ENCODE measurements at places on chromosomes 7 and 10. TPM values are rescaled to one million over a fixed set of nuclear protein-coding genes. Genes with fewer than 3 reads are reported as not detected.

DNA sequence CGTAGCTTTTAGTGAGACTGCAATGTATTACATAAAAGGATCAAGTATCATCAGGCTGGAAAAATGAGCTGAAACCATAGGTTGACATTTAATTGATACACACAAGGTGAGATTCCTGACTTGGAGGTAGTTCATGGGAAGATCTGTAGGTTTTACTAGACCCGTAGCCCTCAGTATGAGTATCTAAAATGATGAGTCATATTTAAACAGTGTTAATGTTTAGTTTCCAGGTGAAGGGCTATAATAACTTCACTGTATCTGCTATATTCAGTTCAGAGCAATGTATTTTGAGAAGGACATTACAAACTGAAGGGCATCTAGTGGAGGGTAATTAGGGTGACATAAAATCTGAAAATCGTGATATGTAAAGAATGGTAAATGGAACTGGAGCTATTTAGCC is 35.0 kb downstream of the ENTPD1 start:
- no peak for DNase-seq

GRCh38 chr7:128887169-128888038 is 23.1 kb downstream of the KCP start:
- DNase-seq: no peak

DNA sequence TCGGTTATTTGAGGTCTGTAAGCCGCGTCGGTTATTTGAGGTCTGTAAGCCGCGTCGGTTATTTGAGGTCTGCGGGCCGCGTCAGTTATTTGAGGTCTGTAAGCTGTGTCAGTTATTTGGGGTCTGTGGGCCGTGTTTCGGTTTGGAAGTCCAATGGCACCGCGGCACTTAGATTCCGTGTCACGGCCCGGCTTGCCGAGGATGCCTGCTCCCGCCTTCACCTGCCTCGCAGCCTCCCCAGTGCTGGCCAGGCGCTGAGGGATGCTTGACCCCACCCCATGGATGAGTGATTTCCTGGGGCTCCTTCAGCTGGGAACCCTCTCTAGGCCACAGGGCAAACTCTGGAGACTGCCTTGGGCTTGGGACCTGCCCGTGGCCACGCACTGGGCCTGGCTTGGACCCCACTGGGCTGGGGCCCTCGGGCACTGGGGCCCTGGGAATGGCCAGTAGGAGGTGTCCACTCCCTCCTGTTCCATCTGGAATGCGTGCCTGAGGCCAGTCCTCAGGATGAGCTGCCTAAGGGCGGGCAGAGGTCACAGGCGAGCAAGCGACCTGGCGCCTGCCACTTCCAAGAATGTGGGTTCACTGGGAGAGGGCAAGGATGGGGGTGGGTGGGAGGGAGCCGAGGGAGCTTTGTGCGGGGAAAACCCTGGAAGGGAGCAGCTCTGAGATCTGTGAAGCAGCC is 25.6 kb downstream of the ADGRA1 start:
- DNase-seq: no peak

Gene TWIST1
- 8.9 TPM for total RNA-seq

DNA sequence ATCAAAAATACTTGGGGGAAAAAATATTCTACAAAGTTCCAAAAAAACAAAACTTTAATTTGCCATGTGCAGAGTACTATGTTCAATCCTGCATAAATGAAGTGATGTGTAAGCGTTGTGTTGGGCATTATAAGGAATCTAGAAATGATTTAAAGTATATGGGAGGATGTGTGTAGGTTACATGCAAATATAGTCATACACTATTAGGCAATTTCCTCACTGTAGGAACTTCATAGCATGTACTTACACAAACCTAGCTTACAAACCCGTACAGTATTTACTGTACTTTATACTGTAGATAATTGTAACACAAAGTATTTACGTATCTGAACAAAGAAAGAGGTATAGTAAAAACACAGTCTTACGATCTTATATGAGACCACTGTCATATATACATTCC is 72.3 kb downstream of the NRBF2 start:
- no peak for DNase-seq

DNA sequence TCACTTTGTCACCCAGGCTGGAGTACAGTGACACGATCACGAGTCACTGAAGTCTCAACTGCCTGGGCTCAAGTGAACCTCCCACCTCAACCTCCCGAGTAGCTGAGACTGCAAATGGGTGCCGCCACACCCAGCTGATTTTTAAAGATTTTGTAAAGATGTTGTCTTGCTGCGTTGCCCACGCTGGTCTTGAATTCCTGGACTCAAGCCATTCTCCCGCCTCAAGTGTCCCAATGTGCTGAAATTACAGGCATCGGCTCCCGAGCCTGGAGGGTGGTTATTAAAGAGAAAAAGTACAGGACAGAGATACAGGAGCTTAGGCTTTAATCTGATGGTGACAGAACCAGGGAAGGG is 55.1 kb downstream of the KCTD7 start:
- no peak for DNase-seq

- no peak for DNase-seq
These were observed 112.1 kb downstream of the PRKG1 start for GRCh38 chr10:51186361-51186760.

GRCh38 chr10:89258881-89259280 is 7.3 kb upstream of the LIPA start:
- DNase-seq: no peak

- no peak for DNase-seq
These were observed 91.3 kb downstream of the DYNC1I1 start for GRCh38 chr7:95863623-95864022.

All from omental fat pad (tissue), 4 donors.